Stimulated activated CD8-positive, alpha-beta memory T cell treated with anti-CD3 and anti-CD28 coated beads, Interleukin-12 subunit alpha, Interleukin-12 subunit beta, amount 100 ng/mL, for 4 hours (primary cell): ENCODE measurements at places on chromosomes 11 and 22.

- no peak for DNase-seq
These were observed 2.1 kb downstream of the WEE1 start for GRCh38 chr11:9575260-9576240.

DNA sequence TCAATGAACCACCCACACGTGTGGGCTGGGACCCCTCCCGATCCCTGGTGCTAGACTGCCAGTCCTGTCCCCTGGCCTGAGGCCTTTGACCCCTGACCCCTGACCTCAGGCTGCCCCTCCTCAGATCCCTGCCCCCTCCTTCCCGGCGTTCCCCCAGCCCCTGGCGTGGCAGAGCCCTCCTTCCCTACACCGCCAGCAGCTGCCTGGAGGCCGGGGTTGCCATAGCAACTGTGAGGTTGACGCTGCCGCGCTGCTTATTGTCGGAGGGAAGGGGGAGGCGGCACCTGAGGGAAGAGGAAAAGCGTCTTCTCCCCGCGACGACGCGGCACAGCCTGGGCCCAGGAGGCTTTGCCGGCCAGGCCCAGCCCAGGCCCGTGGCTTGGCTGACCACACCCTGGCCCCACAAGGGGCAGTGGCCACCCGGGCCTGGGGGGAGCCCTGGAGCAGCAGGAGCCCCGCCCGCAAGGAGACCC, 32.6 kb downstream of the SHANK3 start:
- DNase-seq = no peak

- DNase-seq = no peak
These were observed 35.0 kb downstream of the TBCEL start for GRCh38 chr11:121058941-121059340.

DNA sequence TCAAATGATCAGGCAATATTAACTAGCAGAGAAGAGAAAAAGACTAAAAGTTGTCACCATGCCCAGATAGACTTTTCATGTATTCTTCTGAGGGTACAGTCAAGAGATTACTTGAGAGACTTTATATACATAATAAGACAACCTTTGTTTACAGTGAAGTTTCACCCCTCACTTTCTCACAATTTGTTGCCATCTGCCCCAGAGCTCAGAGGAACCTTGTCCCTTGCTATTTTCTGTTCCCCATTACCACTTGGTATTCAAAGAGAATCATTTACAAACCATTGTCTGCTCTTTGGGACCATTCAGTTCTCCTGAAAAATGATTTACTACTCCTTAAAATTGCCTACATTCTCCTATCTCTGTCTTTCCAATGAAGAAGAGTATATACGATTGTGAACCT, 544.6 kb downstream of the CNTN5 start:
- DNase-seq = no peak

DNA sequence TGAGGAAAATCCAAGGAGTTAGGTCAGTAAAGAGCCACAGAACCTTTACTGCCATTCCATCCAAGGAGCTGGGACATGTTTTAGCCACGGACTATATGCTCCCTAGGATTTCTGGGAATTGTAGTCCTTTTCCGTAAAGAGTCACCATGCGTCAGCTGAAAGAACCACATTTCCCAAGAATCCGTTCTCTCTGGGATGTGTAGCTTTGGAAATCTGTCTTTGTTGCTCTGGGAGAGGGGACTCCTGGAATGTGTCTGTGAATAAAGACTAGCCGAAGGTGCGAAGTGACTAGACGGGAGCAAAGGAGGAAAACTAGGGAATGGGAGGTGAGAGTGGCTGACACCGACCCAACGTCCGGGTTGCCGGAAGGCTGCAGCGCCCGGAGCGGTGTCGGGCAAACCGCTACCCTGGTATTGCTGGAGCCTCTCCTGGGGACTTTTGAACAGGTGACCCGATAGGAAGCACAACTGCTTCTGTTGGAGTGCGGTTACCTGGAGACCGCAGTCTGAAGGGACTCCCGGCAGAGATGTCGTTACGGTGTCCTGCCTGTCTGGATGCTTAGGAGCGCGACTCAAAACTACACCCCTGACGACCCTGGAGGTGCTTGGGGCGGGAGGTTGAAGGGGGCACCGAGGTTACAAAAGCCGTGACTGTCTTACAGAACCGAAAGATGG, at the start of gene IFTAP:
Gene IFTAP (plus strand): TSS at position 187 of the 674 bp plus-strand sequence. CDS start 15,602 bp downstream, outside the sequence.
- peak; percentile 2 for DNase-seq

DNA sequence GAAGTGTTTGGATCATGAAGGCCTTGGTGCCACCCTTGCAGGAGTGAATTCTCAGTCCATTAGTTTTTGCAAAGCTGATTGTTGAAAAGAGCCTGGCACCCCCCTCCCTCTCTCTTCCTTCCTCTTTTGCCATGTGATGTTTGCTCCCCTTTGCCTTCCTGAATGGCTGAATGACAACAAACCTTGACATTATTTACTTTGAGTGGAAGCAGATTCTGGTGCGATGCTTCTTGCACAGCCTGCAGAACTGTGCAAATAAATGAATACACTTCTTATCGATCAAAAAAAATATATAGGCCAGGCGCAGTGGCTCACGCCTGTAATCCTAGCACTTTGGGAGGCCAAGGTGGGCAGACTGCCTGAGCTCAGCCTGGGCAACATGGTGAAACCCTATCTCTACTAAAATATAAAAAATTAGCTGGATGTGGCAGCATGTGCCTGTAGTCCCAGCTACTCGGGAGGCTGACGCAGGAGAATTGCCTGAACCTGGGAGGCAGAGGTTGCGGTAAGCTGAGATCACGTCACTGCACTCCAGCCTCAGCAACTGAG, 2.0 kb upstream of the NARS2 start:
- no peak for DNase-seq

DNA sequence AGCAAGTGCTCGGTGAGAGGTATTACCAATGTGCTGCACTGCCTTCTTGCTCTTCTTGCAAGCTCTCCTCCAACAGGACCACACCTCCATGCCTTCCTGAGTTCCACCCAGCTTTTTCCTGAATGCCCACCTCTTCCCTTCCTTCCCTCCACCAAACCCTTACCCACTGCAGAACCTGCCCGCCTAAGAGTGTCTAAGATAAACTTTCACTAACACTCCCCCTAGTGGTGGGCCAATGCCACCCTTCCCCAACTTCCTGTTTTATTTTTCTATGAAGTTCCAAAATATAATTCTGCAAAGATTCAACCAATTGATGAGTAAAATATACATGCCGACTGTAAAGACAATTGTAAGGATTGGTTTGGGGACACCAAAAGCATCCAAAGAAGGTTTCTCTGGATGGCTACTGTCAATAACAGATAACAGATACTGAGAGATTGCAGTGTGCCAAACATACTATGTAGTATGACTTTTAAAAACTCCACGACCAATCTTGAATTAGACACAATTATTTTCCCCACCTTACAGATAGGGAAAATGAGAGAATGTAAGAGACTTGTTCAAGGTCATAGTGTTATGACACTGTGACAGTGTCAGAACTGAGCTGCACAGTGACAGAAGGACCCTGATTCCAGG, 38.6 kb upstream of the BMAL1 start:
- peak; percentile 3 for DNase-seq

DNA sequence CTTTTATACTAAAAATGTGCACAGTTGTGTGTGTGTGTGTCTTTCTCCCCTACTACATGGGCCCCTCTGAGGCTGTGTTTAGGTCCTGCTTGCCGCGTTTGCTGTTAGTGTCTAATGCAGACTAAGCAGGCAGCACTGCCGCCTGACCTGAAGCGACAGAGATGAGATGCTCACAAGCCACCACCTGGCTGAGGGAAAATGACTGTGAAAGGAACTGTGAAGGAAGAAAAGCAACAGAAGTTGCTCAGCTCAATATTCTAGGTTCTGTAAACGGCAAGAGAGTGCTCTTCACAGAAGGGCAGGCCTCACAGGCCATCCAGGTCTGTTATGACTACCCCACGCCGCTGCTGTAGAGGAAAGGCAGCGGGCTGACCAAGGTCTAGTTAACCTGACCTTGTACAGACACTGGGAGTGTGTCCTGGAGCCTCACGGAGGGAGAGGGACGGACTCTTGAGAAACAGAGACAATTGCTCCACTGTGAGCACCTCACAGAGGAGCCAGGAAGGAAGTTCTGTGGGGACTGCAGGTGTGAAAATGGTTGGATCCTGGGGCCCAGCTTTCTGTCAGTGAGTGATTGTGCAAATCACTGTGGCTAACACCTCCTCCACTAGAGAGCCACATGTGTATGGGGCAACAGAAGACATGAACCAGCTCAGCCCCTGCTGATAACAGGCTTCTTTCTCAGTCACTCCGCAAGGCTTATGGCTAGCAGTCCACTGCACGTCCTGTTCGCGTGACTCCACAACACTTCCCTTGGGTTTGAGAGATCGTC, 31.3 kb upstream of the YPEL1 start:
- peak; percentile 58 for DNase-seq

DNA sequence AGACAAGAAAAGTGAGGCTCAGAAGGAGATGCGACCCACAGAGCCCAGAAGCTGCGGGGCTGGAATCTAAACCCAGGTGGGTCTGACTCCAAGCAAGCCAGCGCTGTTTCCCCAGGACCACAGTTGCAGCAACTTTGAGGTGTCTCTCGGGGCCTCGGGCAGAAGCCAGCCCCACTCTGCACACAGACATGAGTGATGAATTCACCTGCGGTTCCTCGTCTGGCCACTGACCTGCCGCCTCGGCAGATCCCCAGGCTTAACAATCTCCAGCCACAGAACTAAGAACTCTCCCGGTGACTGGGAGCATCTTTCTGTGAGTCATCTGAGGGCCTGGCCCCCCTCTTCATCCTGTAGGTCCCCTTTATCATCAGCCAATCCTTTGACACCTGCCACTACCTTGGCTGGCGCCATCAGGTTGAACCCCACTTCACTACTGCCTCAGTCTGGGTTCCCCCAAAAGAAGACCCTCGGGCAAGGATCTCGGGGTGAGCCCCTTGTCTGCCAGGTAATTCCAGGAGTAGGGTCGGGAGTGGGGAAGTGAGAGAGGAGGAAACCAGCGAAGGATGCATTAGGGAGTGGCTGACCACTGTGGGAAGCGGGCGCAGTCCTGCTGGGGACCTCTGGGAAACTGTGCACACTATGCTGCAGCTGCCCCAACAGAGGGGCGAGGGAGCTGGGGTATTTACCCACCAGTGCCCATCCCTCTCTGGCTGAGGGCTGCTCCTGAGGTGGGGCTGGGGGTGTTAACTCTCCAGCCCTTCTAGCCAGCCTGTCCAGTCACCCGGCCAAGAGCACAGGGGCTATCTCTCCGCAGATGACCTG, 33.0 kb upstream of the MN1 start:
- no peak for DNase-seq

- DNase-seq = no peak
These were observed 24.5 kb downstream of the MOB2 start for GRCh38 chr11:1461826-1462697.

DNA sequence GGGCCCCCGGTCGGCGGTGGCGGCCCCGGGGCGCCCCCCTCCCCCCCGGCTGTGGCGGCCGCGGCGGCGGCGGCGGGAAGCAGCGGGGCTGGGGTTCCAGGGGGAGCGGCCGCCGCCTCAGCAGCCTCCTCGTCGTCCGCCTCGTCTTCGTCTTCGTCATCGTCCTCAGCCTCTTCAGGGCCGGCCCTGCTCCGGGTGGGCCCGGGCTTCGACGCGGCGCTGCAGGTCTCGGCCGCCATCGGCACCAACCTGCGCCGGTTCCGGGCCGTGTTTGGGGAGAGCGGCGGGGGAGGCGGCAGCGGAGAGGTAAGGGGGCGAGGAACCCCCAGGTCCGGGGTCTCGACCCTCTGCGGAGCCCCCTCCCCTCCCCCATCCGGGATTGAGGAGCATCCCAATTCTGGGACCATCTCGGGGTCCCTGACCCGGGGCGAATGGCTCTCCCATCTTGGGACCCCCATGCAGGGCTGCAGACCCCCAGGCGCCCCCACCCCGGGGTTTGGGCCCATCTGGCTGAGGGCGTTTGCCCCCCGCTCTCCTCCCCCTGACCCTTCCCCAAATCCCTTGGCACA, 431 bp downstream of the KMT2A start:
- DNase-seq = peak; percentile 3

DNA sequence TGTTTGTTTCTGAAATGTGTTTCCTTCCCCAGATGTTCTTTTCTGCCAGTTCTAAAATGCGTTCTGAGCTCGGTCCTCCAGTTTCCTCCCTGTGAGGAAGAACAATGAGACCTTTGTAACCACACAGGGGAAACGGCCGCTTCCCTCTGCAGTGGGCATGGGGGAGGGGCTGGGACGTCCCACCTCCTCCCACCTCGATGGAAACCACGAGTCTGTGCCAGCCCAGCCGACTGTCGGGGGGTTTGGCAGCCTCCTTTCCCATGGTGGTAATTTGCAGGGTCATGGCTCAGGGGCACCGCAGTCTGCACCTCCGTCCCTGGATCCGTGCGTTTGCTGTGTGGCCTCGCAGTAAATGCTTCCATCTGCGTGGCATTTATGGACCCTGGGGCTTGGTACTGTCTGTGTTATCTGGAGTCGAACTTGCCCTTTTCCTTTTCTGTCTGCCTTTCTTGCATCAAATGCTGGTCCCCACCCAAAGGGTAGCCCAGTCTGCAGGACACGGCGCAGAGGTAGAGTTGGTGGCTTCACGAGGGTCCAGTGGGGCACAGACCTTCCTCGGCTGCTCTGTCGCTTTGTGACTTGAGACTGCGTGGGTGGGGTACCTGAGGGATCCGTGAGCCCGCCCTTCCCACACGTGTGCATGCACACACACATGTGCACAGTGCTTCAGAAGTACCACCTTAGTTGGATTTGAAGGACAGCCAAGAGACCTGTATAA, 16.1 kb downstream of the LRP5 start:
- no peak for DNase-seq

- no peak for DNase-seq
These were observed 15.4 kb downstream of the FAM181B start for GRCh38 chr11:82718307-82718706.

DNA sequence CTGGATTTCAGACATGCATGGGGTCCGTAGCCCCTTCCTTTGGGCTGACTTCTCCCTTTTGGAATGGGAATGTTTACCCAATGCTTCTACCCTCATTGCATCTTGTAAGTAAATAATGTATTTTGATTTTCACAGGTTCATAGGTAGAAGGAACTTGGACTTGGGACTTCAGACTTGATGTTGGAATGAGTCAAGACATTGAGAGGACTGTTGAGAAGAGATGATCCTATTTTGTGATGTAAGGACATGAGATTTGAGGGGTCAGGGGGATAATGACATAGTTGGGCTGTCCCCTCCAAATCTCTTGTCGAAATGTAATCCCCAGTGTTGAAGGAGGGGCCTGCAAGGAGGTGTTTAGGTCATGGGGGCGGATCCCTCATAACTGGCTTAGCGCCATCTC, 933 bp upstream of the KRTAP5-10 start:
- DNase-seq = no peak

- no peak for DNase-seq
These were observed 78.9 kb upstream of the BIRC3 start for GRCh38 chr11:102238391-102238821.

DNA sequence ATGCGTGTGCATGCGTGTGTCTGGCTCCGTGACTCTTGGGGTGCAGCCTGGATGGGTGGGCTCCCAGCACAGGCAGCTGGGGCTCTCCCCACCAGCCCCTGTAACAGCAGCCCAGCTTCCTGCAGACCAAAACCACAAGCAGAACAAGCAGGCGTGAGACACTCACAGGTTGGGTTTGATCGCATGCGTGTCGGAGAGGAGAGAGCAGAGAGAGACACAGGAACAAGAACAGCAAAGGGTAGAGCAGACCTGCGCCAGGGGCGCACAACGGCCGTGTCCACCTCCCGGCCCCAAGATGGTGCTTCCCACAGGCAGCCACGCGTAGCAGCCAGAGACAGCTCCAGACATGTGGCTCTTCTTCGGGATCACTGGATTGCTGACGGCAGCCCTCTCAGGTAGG, at the start of gene CD6:
Gene CD6 (plus strand): TSS at position 161 of the 400 bp plus-strand sequence. CDS start 186 bp downstream, at position 347.
- peak; percentile 45 for DNase-seq

GRCh38 chr11:100876815-100877520, 189.9 kb downstream of the ARHGAP42 start:
- DNase-seq = no peak

- DNase-seq = no peak
These were observed 5.8 kb upstream of the NECTIN1 start for GRCh38 chr11:119734788-119735187.

- DNase-seq = no peak
These were observed 2.0 kb downstream of the LRRC32 start for GRCh38 chr11:76668362-76669155.
